ENCODE measurements at places on chromosomes 6 and 20. TPM values are rescaled to one million over a fixed set of nuclear protein-coding genes. Genes with fewer than 3 reads are reported as not detected.

Gene PTGIS
- total RNA-seq, result not detected

Gene OPN5
- total RNA-seq, result not detected

Gene TSPO2
- total RNA-seq, result not detected

Gene GPX5
- not detected for total RNA-seq

Gene COL11A2
- 0.51 TPM for total RNA-seq

Gene ACSS1
- 0.44 TPM for total RNA-seq

Gene BCKDHB
- total RNA-seq, result 19.8 TPM
